ENCODE measurements at places on chromosomes 16 and 17.

- no peak for DNase-seq
Measured at GRCh38 chr16:8388684-8389083, 201.6 kb downstream of the TMEM114 start.

DNA sequence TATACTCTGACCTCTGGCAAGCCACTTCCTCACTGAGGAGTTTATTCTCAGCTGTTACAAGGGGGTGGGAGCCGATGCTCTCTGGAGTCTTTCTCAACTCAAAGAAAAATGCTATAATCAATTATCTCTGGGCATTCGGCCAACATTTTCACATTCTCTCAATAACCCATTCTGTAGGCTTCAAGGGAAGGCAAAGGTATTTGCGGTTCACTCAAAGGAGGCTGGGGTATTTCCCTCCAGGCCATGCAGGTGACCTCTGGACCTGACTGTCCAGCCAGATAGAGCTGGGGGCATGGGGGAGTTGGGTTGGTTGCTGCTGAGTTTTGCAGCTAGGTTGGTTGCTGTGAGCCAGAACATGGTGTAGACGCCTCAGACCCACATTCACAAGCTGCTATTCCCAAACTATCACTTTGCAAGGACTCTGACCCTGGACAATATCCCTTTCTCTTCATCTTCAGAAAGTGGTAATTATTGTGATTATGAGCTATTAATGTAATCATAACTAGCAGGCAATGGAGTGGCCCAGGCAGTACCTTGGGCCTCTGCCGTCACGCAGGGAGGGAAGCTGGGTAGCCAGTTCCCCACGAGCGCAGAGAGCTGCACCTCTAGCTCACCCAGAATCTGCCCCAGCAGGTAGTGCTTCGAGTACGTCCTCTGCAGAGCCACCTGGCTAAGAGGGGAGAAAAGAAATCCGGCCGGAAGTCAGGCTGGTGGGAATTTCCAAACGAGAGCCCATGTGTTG lies 42.1 kb downstream of the AIPL1 start:
- DNase-seq: no peak

GRCh38 chr17:41404024-41404671 lies 6.7 kb upstream of the KRT31 start:
- DNase-seq: no peak

- no peak for DNase-seq
Measured at GRCh38 chr17:40617678-40618240, 29.9 kb downstream of the SMARCE1 start.

DNA sequence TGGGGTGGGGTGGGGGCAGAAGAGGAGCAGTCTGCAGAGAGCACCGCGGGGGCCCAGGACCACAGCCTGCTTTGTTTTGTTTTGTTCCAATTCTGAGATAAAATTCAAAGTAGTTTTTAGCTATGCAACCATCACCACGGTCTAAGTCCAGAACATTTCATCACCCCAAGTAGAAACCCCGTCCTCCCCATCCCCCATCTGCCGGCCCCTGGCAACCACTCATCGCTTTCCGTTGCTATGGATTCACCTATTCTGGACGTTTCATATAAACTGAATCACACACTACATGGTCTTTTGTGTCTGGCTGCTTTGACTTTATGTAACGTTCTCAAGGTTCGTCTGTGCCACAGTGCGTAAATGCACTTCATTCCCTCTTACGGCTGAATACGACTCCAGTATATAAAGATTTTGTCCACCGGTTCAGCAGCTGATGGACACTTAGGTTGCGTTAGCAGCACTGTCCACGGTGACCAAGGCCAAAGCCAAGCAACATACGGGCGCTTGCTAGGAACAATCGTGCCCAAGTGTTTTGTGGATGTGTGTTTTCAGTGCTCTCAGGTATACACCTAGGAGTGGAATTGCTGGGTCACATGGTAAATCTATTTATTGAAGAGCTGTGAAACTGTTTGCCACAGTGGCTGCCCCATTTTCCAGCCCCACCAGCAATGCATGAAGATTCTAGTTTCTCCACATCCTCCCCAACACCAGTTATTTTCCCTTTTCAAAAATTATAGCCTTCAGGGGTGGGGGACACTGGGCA lies 27.7 kb upstream of the RASD1 start:
- DNase-seq: no peak
